ENCODE measurements at places on chromosomes 1 and 21.
A peak's percentile ranks its signal among the peaks of the same experiment; 100 is the strongest.

- DNase-seq = peak; percentile 56
Measured at GRCh38 chr1:79197421-79197820, 190.9 kb upstream of the ADGRL4 start.

DNA sequence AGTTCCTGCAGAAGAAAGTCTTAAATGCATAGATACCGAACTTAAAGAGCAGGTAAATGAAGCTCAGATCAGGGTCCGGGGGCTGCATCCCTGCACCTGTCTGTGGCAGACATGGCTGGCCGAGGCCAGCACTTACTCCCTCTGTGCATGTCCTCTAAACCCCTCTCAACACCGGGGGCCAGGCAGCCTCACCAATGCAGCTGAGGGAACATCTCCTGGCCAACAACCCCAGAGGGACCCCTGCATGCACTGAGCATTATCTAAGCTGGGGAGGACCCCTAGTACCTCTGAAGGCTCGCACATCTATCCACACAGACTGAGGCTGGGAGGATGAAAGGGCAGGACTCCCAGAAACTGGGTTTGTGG is 18.4 kb downstream of the TTC34 start:
- no peak for DNase-seq

- DNase-seq = no peak
Measured at GRCh38 chr1:210801501-210801900, 332.4 kb downstream of the KCNH1 start.

- DNase-seq = no peak
Measured at GRCh38 chr1:110300412-110301085, 38.6 kb upstream of the RBM15 start.

- no peak for DNase-seq
Measured at GRCh38 chr1:16101623-16102022, 28.2 kb upstream of the FAM131C start.

GRCh38 chr1:224357626-224358124 is 996 bp downstream of the CNIH4 start:
- peak; percentile 81 for DNase-seq

GRCh38 chr1:224160171-224160682 is 22.8 kb upstream of the DEGS1 start:
- DNase-seq = no peak

DNA sequence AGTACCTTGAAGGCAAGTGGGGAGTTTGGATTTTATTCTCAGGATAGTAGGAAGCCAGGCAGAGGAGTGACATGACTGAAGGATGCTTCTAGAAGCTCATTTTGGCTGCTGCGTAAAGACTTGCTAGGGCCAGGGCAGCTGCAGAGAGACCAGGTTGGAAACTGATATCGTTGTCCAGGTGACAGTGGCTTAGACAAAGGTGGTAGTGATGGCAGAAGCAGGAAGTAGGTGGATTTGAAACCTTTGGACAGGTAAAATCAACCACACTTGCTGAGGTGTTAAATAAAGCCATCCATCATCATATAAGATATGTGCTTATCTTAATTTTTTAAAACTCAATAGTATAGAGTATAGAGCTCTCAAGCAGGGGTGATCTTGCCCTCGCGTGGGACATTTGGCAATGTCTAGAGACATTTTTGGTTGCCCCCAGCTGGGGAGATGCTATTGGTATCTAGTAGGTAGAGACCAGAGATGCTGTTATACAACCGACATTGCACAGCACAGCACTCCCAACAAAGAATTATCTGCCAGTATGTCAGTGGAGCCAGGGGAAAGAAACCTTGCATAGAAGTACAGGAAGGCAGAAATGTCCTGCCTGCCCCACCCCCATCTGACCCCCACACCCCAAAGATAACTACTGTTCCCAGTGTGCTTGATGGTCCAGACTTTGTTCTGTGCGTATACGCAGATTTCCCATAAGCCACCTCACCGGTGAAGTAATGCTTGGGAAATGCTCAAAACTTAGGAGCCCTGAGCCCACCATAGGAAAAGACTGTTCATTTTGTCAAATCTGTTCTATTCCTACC is 31.1 kb downstream of the TMEM51 start:
- DNase-seq = no peak
